ENCODE measurements at places on chromosomes 4 and X.
A peak's percentile ranks its signal among the peaks of the same experiment; 100 is the strongest.

DNA sequence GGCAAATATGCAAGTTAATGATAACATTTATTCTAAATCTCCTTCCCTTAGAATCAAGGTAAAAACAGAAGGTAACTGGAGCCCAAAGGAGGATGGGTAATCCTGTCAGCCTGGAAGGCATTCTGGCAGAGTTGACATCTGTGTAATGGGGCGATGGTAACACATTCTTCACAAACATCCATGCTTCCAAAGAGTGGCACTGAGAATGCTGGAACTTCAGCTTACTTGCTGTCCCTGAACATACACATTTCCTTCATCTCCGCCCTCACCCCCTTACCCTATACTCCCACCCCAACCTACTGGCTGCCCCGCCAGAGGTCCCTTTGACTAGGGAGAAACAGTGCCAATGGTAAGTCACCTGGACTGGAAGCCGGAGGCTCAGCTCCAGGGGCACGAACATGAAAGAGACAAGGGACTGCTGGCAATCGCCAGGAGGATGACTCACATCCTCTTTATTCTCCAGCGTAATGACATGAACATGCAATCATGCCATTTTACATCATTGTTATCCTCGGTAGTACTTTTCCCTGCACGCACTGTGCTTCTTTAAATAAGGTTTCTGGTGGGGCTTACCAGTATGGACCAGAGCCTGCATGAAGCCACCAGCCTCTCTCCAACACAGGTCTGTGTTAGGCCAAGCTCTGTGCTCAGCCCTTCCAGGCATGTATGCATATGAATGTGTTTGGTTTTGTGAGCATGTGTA, 694.2 kb upstream of the TENM3 start:
- peak; percentile 62 for DNase-seq

- DNase-seq: no peak
These were observed 570.3 kb downstream of the RAPGEF2 start for GRCh38 chr4:159673221-159673620.

GRCh38 chr4:56240554-56241174, 146.6 kb downstream of the AASDH start:
- DNase-seq: no peak

- no peak for DNase-seq
These were observed 37.9 kb upstream of the PAPSS1 start for GRCh38 chr4:107757864-107758476.
